Ecto neural progenitor cell (in vitro differentiated cells): ENCODE measurements at places on chromosomes 13 and 19.

- DNase-seq, result peak; percentile 86
Measured at GRCh38 chr19:48490981-48491792, 20.4 kb downstream of the LMTK3 start.

- no peak for DNase-seq
Measured at GRCh38 chr19:13574933-13575332, 68.7 kb upstream of the CACNA1A start.

DNA sequence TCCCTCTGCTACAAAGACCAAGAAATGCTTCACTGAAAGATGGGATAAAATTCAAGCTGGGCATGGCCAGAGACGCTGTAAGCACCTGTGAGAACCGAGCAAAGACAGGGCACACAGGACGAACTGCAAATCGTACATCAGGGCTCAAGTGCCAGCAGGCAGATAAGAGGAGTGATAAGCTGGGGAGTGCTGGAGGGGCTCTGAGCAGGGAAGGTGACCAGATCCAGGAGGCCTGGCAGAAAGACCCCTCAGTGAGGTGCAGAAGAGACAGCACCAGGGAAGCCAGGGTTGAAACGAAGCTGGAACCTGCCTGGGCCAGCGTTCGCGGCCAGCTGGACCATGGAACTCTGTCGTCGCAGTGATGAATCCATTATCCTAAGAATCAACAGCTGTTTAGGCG, 10.2 kb downstream of the RAB20 start:
- DNase-seq, result no peak

- DNase-seq, result no peak
Measured at GRCh38 chr13:111572956-111573761, 252.7 kb downstream of the TEX29 start.

DNA sequence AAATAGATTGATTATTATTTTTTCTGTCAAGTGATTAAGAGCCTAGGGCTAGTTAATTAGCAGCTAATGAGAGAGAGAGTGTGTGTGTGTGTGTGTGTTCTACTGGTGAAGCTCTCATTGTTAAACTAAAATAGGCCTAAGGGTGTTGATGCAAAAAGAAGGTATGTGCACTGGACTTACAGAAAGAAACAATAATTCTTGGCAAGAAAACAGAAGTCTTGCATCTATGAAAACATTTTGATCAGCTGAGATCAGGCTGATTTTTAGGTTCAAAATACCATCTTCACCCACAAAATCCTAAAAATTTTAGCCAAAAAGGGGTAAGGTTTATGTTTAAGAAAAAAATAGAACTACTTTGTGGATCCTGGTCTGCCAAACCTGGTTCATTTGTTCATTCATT, 106.5 kb downstream of the POSTN start:
- no peak for DNase-seq

DNA sequence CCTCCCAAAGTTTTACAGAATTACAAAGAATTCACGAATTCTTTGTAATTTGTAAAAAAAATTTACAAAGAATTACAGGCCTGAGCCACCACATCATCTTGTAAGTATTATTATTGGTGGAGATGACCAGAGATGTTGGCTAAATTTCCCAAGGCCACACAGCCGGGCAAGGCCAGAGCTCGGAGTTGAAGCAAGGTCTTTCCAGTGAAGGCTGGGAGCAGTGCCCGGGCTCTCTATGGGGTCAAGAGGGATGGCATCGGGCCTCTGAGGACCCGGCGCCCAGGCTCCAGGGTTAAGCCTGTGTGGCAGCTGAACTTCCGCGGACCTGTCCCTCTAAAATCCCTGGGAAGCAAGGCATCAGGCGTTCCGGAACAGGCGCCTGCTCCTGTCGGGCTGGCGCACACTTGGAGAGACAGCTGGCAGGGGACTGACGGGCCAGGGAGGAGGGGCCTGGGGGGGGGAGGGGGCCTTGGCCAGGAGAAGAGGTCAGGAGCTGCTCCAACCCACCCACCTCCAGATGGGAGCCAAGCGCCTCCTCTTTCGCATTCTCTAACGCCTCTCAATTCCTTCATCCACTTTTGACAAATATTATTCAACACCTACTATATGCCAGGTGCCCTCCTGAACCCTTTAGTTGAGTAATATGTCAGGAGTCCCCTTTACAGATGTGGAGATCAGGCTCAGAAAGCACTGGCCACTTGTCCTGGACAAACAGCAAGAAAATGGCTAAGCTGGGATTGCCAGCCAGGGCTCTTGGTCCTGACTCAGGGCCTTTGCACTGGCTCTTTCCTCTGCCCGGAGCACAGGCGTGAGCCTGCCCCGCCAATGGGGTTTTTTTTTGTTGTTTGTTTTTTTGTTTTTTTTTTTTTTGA, 36.8 kb upstream of the SEMA6B start:
- DNase-seq, result no peak

- DNase-seq, result peak; percentile 65
Measured at GRCh38 chr19:18742838-18743783, 48.0 kb downstream of the COMP start.

DNA sequence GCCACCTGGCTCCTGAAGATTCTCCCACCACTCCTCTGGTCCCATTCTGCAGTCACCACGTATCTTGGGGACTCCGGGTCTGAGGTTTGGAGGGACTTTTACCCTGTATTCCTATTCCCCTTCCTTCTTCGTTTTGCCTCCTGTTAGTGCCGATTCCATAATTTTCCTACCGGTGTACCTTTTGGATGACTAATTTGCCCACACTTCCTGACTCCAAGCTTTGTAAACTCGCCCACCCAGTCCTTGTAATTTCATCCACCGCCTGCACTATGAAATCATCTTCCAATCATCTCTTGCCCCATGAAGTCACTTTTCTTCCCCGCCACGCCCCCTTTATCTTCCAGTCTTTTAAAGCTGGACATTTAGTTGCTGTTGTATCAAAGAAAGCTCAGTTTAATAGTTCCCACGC, 572 bp downstream of the UCHL3 start:
- no peak for DNase-seq
